Mucosa of descending colon (tissue), 3 donors: ENCODE measurements at places on chromosomes 7 and 10. TPM values are rescaled to one million over a fixed set of nuclear protein-coding genes. Genes with fewer than 3 reads are reported as not detected.

PNLIPRP3 gene
- not detected for total RNA-seq

LRMDA gene
- total RNA-seq: 9.4 TPM

DNA sequence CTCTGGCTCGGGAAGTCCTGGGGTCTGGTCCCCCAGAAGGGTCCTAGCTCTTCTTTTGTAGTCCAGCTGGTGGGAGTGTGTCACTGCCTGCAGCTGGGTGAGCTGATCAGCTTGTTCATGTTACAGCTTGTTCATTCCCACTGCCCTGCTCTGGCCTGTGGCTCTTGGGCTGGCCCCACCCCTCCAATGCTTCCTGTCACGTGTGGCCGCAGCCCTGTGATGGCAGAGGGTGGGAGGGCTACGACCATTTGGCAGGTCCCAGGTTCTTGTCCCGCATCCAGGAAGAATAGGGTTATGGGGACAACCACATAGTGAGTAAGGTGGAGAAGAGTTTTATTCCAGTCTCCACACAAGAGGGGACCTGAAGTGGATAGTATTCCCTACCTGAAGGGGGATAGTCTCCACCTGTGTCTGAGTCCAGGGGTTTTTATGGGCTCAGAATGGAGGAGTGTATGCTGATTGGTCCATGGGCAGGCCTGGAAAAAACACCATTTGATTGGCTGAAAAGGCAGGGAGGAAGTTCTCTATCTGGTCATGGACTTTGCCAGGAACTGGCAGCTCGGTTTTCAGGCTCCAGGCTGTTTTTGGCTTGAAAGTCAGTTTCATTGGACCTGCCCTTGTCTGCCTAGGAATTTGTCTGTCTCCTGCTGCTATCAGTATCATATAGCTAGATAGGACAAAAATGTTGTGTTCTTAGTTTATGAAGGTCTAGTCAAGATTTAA lies 13.1 kb downstream of the SDHAF3 start:
- DNase-seq: no peak

GRCh38 chr7:90841759-90842429 lies 245.8 kb downstream of the CDK14 start:
- DNase-seq: no peak

DNA sequence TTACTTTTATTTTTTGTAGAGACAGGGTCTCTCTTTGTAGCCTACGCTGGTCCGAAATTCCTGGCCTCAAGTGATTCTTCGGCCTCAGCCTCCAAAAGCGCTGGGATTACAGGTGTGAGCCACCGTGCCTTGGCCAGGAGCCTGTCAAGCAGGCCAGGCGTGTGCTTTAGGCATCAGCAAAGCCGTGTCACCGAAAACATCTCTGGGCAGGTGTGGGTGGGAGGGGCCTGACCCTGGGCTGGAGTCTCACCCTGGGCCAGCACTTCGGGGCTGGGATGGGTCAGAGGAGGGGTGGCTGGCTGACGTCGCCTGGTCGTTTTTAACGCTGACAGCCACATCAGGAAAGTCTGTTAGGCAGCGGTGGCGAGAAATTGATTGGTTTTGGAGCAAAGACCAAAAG lies 80.9 kb downstream of the UNCX start:
- no peak for DNase-seq
